ENCODE measurements at places on chromosomes 7 and 10. TPM values are rescaled to one million over a fixed set of nuclear protein-coding genes. Genes with fewer than 3 reads are reported as not detected.

GDF2 gene
- not detected for total RNA-seq

DNA sequence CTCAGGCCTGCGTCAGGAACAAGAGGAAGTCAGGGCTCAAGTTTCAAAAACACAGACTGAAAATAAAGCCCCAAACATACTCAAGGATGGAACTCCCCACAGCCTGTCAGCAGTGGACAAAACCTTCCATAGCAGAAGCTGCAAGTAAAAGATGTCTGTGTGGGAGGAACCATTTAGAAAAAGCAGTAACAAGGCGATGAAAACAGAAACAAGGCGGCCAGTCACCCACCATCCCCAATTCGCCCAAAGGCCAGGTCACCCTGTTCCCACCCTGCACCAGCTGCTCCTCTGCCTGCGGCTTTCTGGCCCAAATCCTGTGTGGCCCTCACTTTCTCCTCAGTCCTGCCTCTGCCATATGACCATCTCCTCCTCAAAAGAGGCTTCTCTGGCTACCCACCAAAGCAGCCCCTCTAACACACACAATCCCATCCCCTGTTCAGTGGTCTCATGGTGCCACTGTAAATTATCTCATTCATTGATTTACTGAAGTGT lies 27.8 kb downstream of the KCNMA1 start:
- DNase-seq: no peak

DNA sequence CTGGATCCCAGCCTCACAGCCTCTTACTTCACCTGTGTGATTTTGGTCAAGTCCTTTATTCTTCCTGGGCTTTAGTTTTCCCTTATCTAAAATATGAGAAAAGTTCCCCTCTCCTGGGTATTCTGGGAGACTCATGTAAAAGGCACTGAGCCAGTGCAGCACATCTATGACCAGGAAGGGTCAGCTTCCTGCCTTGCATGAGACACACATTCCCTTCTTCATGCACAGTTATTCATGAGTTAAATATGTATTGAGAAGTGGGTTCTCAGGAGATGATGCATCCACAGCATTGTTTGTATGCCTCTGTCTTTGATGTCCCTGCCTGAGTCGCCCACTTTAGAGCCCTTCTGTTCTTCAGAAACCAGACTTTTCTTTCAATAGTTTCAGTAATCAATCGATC lies 33.3 kb downstream of the EGFR start:
- DNase-seq: no peak

- no peak for DNase-seq
Measured at GRCh38 chr10:4053940-4054339, 268.9 kb upstream of the KLF6 start.

All from Peyer's patch (tissue), 4 donors.